ENCODE measurements at places on chromosomes 5 and 9. TPM values are rescaled to one million over a fixed set of nuclear protein-coding genes. Genes with fewer than 3 reads are reported as not detected.

The PPP2R2B gene
- 32.9 TPM for total RNA-seq

The LCN10 gene
- total RNA-seq = 1.4 TPM

The KLF9 gene
- total RNA-seq = 20.8 TPM

The SERINC5 gene
- total RNA-seq = 42.6 TPM

The GABRA1 gene
- total RNA-seq = 16.5 TPM

The C5orf58 gene
- total RNA-seq = not detected

The SLC4A9 gene
- not detected for total RNA-seq

The ARHGAP26 gene
- 38.8 TPM for total RNA-seq

The SPATA31A7 gene
- total RNA-seq = not detected

The SLC2A8 gene
- total RNA-seq = 15.2 TPM

The C1QTNF3 gene
- 65.3 TPM for total RNA-seq

The ACOT12 gene
- not detected for total RNA-seq

The WDR55 gene
- 16.2 TPM for total RNA-seq

The PCDHGC4 gene
- 25.1 TPM for total RNA-seq

The LIX1 gene
- 3.2 TPM for total RNA-seq

The SAXO1 gene
- total RNA-seq = 0.05 TPM

The ITGA2 gene
- 26.3 TPM for total RNA-seq

The SPINK1 gene
- total RNA-seq = not detected

The MYORG gene
- 3.0 TPM for total RNA-seq

The SLC6A7 gene
- 0.11 TPM for total RNA-seq

The SPATA31C1 gene
- total RNA-seq = not detected

The NR4A3 gene
- total RNA-seq = 5.1 TPM

The ANKRD55 gene
- total RNA-seq = 12.5 TPM

The B4GALT1 gene
- 29.8 TPM for total RNA-seq

The CEL gene
- 0.77 TPM for total RNA-seq

The GABRA6 gene
- not detected for total RNA-seq

The PGM5 gene
- total RNA-seq = 61.8 TPM

The PRRX2 gene
- 7.9 TPM for total RNA-seq

The ARSI gene
- total RNA-seq = 23.5 TPM

The CDC25C gene
- 3.8 TPM for total RNA-seq

The ADRA1B gene
- total RNA-seq = 1.8 TPM

The IQGAP2 gene
- 57.8 TPM for total RNA-seq

The TPRN gene
- total RNA-seq = 11.3 TPM

The POLE3 gene
- 41.8 TPM for total RNA-seq

The CYFIP2 gene
- total RNA-seq = 71.1 TPM

The PARP8 gene
- total RNA-seq = 19.0 TPM

The FRMD3 gene
- 32.1 TPM for total RNA-seq

The KIF3A gene
- 49.0 TPM for total RNA-seq

The FOXD4L4 gene
- 0.22 TPM for total RNA-seq

The COL23A1 gene
- 6.9 TPM for total RNA-seq

The PFDN1 gene
- total RNA-seq = 57.2 TPM

The PDLIM7 gene
- total RNA-seq = 64.4 TPM

The SV2C gene
- total RNA-seq = 3.1 TPM

The CYSRT1 gene
- 0.60 TPM for total RNA-seq

The CKMT2 gene
- 32.4 TPM for total RNA-seq

The CCNI2 gene
- 0.60 TPM for total RNA-seq

The HIGD2A gene
- total RNA-seq = 45.9 TPM

All from camera-type eye (tissue), 1 donor.